ENCODE measurements at places on chromosomes 11 and 22. TPM values are rescaled to one million over a fixed set of nuclear protein-coding genes. Genes with fewer than 3 reads are reported as not detected.

Gene GGTLC2
- total RNA-seq, result not detected

- no peak for DNase-seq
These were observed 54.5 kb upstream of the MPEG1 start for GRCh38 chr11:59267196-59267595.

DNA sequence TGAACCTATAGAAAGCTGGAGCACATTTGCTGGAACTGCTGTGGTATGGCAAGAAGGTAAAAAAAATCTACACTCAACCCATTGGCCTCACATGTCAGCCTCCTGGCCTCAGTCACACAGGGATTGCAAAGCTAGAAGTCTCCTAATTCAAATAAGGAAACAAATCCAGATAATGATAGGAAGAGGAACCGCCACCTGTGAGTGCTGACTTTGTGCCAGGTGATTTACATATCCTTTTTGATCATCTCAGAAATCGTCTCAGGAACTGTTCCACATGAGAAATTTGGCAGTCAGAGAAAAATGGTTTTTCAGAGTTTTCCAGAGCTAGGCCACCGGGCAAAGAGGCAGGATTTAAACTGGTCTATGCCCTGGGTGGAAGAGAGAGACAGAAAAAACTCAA, 986 bp downstream of the NLRP10 start:
- DNase-seq, result no peak

DNA sequence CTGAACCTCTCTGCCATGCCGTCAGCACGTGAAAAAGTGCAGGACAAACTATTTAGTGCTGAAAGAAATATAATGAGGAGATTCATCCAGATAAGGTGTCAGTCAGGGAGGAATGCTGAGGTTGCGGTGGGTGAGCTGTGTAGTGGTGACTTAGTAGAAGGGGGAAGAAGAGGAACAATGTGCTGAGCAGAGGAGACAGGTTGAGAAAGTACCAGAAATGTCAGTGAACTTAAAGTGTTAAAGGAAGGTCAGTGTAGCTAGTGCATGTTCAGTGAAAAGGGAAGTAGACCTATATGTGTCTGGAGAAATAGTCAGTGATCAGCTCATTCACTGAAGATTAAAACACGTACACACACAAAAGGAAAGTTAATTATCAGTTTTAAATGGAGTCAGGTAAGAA, 237.6 kb upstream of the CCDC179 start:
- DNase-seq, result no peak

- DNase-seq, result no peak
These were observed 186.6 kb downstream of the MAML2 start for GRCh38 chr11:96156379-96156722.

GRCh38 chr22:19446603-19447329, 745 bp downstream of the C22orf39 start:
- no peak for DNase-seq

DNA sequence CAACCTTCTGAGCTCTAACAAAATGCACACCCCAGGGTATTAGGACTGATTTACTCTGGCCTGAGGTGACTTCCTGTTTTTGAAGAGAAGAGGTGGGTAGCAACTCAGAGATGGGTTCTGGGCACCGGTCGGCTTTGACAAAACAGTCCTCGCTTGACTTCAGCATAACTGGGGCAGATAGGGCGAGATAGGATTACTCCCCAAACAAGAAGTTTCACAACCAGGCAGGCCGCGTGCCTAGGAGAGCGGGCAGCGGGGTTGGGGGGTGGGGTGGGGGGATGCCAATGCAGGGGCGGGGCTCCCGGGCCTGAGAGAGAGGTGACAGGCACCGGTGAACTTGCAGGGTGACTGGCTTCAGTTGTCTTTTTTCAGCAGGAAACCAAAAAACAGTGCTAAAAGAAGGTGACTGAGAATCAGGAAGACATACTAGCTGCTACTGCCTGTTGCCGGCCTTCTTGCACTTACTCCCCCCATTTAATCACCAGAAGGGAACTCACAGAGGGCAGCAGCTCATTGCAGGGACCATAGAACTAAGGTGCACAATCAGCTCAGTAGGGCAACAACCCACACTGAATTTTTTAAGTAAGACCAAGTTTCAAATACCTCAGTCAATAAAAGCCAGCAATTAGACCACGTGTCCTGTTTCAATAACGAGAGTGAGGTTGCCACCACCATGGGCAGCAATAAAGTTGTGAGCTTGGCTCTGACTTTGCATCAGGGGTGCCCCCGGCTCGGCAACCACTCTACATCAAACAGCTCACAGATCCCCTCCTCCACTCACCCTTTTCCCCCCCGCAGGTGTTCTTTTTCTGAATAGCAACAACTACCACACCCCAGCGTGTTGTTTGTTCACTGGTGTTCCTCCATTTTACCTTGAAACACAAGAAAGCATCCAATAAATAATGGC, 37.2 kb upstream of the ETS1 start:
- no peak for DNase-seq
